ENCODE measurements at places on chromosomes 16 and 17.

- no peak for DNase-seq
Measured at GRCh38 chr16:86573215-86573614, 5.1 kb upstream of the FOXL1 start.

DNA sequence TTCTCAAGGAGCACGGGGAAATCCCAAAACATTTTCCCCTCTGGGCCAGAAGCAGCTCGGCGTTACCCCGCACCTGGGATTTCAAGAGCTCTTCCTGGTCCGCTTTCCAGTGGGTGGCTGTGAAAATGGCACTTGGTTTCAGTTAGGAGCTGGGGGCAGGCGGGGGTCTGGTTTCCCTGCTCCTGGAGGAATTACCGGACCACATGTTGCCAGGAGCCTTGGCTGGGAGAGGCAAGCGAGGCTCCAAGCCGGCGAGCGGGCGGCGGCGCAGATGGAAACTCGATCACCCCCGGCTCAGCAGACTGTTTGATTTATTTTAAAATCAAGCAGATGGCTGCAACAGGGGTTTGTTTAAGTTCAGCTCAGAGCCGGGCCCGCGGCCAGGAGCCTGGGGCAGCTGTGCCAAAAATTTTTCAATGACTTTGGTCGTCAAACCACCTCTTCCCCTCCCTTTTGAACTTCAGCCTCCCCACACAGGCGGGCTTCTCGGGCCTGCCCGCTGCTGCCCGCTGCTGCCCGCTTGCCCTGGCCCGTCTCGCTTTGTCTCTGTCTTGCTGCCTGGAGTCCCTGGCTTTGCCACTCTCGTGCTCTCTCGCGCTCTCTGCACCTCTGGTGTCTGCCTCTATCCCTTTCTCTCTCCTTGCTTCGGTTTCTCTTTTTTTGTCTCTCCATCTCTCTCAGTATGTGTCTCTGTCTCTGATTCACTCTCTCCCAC is 108.0 kb upstream of the CIBAR2 start:
- DNase-seq = no peak

DNA sequence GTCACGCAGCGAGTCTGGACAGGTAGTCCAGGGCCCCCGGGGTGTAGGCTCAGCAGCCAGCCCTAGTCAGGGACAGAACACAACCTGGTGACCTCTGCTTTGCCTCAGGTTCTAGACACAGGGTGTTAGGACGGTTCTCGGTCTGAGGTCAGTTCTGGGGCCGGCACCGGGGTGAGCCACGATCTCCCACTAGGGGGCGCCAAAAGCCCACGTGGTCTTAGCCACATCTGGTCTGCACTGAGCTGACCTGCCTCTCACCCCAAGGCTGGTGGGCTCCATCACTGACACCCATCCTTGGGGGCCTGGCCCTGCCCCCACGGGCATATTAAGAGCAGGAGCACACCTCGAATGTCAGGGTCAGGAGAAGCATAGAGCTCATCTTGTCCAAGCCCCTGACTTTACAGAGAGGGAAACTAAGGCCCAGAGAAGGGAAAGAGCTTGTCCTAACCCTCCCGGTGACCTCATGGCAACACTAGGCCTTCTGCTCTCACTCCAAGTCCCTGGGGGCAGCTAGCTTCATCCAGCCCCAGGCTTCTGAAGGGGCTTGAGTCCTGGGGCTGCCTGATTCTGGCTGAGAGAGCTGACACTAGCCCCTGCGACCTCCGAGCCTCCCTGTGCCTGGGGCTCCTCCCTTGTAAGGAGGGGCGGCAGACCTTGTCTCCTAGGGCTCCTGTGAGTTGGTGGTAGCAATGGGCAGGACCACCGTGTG is 9.0 kb downstream of the SLC5A10 start:
- DNase-seq = peak; percentile 68

DNA sequence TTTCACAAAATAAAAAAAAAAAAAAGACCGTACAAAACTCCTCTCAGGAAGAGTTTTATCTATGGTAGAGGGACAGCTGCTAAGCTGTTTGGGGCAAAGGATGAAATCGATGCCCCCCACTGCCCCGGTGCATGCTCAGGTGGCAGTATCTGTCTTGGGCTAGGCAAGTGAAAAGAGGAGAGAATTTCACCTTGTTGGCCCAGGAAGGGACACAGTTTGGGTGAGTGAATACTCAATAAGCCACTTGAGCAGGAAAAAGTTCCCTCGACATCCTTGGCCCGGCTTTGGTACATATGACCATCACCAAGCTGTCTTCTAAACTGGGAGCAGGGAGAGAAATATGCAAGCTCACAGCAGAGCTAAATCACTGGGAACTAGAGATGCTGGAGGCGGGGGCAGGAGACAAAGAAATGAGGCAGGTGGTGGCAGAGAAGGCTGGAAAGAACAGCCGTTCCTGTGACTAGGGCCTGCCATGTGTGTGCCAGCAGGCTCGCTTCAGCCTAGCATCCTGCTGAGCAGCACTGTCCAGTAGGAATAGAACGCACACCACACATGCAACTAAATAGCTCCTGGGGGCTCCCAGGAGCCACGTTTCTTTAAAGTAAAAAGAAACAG is 8.2 kb upstream of the EIF1 start:
- no peak for DNase-seq

- DNase-seq = no peak
Measured at GRCh38 chr17:42276609-42277341, 584 bp upstream of the STAT5B start.

GRCh38 chr16:70410734-70411133 is 28.2 kb downstream of the ST3GAL2 start:
- DNase-seq = no peak

GRCh38 chr17:8386841-8387240 is 3.8 kb upstream of the RPL26 start:
- no peak for DNase-seq

- DNase-seq = no peak
Measured at GRCh38 chr17:37726891-37727675, 17.8 kb downstream of the HNF1B start.

DNA sequence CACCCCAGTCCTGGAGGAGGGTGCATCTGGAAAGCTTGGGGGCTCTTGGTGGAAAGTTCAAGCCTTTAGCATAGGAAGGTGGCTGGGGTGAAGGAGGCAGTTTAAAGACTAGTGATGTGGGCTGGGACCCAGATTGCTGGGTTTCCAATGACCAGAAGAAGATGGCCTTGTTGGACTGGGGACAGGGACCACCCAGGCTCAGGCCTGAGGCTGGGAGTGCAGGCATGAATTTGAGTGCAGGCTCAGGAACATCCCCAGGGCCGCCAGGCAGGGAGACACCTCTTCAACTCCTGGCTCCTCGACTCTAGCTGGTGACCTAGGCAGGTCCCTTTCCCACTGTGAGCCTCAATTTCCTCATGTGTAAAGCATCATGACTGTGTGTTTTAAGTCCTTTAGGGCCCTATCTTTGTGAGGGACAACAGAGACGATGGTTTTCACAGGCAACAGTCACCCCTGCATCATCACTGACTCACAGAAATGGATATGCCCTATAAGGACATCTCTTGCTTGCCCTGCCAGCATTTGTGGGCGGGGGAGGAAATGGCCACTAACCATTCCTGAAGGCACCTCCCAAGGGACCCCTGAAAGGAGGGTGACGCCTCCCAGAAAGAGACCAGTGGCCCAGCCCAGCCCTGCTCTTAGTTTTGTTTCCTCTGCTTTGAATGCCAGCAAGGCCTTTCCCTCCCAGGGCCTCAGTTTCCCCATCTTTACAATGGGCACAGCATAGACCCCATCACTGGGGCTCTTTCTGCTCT is 11.1 kb downstream of the NLRC5 start:
- no peak for DNase-seq

- DNase-seq = no peak
Measured at GRCh38 chr17:77318491-77319210, 177.9 kb downstream of the SEC14L1 start.

GRCh38 chr16:27444015-27444414 is 42.0 kb downstream of the IL21R start:
- no peak for DNase-seq

GRCh38 chr16:78177987-78178386 is 78.5 kb downstream of the WWOX start:
- DNase-seq = no peak

DNA sequence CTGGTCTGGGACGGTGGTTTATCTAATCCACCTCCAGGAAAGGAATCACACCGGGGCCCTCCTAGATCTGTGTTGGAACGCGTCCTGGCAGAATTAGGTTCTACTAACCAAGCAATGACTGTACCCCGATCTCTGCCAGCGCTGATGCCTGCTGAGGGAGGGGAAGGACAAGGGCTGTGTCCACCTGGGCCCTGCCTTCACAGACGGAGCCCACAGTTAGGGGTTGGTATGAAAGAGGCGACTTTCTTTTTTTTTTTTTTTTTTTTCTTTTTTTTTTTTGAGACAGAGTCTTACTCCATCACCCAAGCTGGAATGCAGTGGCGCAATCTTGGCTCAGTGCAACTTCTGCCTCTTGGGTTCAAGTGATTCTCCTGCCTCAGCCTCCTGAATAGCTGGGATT is 9.9 kb upstream of the KRT19 start:
- no peak for DNase-seq

GRCh38 chr17:29150161-29150560 is 30.0 kb downstream of the MYO18A start:
- DNase-seq = no peak

DNA sequence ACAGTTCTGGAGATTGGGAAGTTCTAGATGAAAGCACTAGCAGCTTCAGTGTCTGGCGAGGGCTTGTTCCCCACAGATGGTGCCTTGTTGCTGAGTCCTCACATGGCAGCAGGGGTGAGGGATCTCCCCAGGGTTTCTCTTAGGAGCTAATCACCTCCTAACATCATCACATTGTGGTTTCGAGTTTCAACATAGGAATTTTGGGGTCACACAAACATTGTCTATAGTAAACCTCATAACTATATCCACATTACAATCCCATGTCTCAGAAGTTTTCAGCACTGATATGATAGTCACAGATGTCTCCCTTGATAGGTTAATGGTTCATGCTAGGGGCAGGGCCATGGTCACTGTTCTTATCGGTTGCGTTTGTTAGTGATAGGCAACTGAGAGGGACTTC is 13.8 kb downstream of the CLUAP1 start:
- no peak for DNase-seq

Data from stimulated activated CD8-positive, alpha-beta memory T cell treated with anti-CD3 and anti-CD28 coated beads, Interleukin-4, amount 100 ng/mL, for 1 hour (primary cell).